GM12865 (cell line): ENCODE measurements at places on chromosomes 4 and X.

DNA sequence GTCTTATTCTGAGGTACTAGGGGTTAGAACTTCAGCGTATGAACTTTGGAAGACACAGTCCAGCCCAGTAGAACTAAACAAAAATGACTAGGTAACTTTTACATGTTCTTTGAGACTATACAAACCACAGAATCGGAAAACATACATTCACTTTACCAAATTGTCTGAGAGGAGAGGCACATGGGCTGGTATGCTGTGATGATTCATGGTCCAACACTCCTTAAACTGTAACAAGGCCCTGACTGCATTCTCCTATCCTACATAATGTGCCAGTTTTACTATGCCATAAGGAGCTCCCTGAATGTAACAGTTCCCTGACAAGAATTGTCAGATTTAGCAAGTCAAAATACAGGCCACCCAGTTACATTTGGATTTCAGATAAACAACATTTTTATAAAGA is 640.0 kb downstream of the RAB28 start:
- DNase-seq = no peak

DNA sequence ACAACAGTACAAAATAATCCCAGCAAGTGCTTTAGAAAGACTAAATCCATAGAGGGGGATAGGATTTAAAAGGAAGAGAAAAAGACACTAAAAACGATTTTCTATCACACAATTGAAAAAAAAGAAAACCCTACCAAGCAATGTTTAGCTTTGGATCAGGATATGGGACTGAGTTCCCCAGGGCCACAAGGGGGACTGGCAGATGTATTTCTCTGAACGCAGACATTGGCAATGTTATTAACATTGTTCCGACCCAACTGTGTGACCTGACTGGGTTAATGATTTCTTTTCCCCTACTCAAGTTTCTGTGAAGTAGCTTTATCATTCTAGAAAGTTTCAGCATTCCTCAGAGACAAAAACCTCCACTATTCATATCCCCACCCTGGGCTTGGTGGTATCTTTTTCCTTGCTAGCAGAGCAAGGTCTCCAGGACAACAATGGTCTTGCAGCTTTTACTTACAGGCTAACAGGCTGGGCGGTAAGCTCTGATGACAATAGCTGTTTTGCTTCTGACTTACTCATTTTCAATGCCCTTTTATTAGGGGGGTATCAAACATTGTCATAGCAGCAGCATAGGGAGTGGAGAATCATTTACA is 25.8 kb downstream of the SLC7A11 start:
- DNase-seq = no peak

- DNase-seq = peak; percentile 26
These were observed 629.1 kb upstream of the ATOH1 start for GRCh38 chr4:93199492-93199891.

GRCh38 chr4:100430451-100430850 is 87.4 kb downstream of the EMCN start:
- no peak for DNase-seq

DNA sequence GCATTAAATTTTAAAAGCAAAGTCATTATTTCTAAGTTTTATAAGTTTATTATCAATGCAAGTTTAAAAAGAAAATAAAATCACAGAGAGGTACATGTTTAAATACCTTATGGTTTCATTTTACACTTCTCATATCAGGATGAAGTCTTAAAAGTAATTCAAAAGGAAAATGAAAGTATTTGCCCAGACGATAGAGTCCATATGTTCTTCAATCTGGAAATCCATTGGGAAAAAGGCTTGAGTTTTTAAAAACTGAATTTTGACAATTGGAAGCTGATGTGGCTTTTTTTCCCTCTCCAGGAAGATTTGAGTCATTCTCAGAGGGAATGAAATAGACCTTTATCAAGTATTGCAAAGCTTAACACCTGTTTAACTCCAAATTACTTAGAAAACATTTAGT is 37.1 kb downstream of the MAB21L2 start:
- no peak for DNase-seq

DNA sequence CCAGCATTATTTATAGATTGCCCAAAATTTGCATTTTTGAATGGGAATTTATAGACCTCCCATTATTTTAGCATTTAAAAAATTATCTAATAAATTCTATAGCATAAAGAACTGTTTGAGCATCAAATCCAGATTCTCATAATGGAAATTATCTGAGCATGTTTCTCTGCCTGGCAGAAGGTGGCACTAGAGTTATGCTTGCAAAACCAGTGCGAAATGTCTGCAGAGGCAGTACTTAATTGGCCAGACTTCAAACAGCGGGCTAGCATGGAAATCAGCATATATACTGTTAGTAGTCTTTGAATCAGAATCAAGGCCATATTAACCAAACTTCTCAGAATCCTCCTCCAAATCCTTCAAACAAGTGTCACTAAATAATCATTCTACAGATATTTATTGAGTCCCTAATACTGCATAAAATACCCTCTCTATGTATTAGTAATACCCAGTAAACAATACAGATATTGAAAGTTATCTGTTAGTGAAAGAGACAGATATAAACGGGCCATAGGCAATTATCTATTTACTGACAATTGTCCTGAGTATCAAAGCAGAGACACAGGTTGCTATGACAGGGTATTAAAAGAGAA is 78.7 kb upstream of the DCLK2 start:
- DNase-seq = peak; percentile 55

DNA sequence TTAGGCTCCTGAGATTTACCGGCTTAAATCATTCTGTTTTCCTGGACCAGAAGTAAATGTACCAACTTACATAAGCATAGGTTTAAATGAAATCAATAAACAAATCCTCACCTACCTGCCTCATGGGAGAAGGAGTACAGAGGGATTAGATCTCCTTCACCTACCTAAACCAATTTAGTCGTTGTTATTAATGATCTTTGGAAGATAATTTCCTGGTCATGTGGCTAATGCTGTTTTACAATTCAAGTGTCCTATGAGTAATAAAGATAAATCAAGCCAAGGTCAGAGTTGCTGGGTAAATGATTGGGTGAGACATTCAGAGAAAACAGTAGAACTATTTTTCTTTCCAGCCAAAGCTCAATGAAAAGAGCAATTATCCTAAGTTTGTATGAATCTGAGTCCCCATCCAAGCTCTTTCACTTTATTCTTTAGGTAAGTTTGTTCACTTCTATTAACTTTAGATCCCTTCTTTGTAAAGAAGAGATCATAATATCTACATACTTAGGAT is 423.0 kb upstream of the FAM241A start:
- no peak for DNase-seq

DNA sequence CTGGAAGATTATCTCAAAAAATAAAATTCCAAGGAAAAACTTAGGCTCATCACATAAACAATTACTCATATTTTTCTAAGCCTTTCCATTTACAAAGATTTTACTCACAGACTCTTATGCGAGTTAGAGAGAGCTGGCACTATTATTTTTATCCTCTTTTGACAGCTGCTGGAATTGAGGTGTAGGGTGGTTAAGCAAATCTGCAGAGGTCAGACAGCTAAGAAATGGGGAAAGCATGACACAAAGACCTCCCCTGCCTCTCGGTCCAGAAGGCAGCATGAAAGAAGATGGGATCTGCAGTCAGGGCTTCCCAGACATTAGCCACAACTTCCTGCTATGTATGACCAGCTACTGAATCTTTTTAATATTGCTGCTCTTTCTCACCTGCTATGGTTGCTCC is 89.9 kb upstream of the CPEB2 start:
- no peak for DNase-seq

- DNase-seq = no peak
These were observed 46.0 kb downstream of the GALNT7 start for GRCh38 chr4:173214661-173215060.

DNA sequence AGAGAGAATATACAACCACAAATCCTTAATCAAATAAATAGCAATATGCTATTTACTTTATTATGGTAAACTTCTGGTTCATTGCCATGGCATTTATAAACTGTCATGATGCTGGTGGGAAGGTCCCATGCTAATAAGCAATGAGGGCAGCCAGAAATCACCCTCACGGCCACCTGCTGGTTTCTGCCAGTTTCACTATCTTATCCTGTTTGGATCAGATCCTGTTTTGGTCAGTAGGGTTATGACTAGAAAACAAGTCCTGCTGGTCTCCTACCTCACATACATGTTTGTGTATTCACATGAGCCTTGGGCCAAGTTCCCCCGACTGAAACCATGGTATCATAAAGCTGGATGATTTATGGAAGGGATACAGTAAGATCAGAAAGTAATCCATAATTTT is 28.1 kb downstream of the XAGE5 start:
- peak; percentile 7 for DNase-seq

DNA sequence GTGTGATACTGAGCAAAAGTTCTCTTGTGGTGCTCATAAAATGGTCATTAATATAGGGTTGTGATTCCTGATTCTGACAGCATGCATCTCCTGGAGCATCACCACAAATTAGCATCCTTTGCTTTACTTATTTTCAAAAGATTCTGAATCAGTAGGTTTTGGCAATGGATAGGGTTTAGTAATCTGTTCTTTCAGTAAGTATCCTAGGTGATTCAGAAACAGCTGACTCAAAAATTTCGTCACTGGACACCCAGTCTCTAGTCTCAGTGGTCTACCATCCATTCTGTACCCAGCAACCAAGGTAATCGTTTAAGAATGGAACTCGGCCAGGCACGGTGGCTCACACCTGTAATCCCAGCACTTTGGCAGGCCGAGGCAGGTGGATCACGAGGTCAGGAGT is 4.1 kb downstream of the CBLL2 start:
- DNase-seq = no peak

DNA sequence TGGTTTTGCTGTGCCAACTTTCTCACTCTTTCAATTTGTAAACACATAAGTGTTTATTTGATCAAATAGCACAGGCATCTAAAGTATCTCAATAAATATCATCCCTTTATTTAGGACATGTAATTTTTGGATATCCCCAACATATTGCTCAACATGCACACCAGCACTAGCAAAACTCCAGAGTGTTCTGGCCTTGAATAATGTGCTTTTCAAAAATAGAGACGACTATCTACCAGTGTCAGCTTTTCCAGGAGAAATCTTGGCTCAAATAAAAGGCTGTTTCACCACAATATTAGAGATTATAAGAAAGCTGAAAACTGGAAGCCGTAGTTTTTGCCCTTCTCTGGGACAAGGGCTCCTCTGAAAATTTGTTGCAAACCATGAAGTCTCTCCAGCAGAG is 67.0 kb downstream of the MAOB start:
- DNase-seq = no peak

DNA sequence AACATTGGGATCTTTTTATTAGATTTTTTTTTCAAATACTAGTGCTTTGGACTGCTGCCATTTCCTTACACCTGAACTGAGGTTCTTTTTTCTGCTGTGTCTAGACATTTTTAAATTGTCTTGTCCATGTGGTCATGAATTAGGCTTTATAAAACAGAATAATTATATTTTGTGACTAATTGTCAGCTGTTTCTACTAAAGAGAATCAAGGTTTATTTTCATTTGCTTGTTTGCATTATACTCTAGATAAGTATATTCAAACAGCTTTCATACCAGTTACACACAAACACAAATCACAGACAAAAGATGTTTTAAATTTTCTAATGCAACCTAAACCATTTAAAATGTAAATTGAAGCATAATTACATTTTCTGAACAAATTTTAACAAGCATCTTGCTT is 194.7 kb downstream of the GALNTL6 start:
- no peak for DNase-seq

DNA sequence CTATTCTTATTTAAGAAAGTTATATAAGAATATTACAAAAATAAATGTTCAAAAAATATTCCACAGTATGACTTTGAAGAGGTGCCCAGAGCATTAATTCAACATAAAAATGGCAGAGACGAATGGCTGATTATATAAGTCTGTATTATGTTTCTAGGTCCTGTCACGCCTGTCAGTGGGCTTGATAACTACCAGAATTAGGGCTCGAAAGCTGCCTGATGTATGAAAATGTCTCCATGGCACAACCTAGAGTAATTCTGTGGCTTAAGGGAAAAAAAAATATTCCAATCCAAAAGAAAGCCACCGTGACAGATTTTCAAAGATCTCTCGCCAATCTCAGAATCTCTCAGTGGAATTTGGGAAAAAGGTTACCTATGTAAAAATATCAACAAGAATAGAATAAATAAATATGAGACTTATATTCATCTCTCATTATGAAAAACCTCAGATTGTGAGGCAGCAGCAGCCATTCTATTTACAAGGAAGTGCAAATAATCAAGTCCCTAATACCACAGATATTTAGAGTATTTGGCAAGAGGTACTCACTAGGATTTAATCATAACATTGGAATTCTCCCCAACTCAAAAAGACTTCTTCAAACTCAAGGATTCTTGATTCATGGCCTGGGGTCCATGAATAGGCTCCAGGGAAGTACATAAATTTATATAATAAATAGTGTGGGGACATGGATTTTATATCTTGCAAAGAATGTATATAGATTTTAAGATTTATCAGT is 489.1 kb upstream of the INTU start:
- no peak for DNase-seq

- no peak for DNase-seq
These were observed 1.3 kb upstream of the PTTG2 start for GRCh38 chr4:37958932-37959331.

- DNase-seq = no peak
These were observed 248.6 kb downstream of the HNRNPD start for GRCh38 chr4:82124932-82125786.

DNA sequence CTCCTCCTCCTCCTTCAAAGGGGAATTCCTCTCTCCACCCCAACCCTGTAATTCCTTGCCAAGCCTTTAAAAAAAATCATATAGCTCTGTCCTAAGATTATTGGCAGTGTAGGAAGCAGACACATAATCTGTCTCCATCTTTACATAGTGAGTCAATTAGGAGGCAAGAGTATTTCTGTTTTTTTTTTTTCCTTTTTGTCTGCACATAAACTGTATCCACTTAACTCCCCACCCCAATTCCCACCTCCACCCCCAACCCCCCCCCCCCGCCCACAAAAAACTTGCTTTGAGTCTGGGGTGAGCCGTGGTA is 182.5 kb downstream of the RASL11B start:
- no peak for DNase-seq

DNA sequence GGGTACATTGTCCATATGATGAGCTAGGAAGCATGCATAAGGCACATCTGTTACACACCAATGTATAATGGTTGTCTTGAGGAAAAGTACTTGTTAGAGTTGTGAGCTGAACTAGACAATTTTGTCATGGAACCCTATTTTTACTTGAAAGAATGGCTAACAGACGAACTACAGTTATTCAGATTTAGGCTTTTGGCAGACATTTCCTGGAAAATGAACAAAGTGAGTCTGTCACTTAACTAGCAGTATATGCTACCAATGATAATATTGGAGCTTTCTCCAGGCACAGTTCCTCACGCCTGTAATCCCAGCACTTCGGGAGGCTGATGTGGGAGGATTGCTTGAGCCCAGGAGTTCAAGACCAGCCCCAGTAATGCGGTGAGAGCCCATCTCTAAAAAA is 61.9 kb upstream of the SLC25A43 start:
- DNase-seq = no peak

DNA sequence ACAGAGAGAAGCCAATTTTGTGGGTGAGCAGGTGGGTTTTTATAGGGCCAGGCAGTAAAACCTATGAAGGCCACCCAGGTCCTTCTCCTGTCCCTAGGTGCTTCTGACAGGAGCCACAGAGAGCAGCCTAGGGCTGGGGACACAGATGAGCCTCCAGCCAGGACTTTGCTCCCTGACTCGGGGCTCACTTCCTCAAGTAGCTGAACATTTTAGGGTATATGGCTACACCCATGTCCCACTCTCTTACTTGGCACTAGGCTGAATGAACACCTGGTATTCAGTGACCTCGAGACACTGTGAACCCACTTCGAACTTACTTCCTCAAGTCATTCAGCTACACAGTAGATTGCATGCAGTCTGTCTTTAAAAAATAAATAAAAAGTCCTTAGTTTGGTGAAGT is 217.3 kb downstream of the MID1IP1 start:
- DNase-seq = no peak
